ENCODE measurements at places on chromosomes 11 and 22.

GRCh38 chr11:44601471-44602370, 36.3 kb downstream of the CD82 start:
- DNase-seq: no peak

DNA sequence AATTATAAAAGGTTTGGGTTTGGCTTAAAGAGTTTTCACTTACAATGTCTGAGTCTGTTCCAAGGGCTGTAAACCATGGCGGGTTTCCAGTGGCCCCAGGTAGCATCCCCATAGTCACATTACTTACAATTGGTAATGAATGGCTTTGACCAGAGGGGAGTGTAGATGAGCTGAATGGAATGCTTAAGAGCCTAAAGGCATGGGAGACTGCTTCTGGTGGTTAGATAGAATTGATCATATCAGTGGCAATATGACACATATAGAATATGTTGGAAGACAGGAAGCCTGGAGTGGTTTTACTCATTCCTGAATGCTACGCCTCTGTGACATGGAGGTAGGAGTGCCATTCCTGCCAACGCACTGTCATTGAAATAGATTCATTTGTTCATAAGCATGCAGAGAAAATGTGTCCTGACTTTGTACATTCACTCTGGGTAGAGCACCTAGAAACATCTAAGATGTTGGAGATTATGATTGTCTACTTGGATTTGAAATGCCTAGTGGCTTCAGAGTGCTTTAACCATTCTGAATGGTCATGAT, 183.3 kb downstream of the BLID start:
- no peak for DNase-seq

GRCh38 chr11:3859373-3859881, 4.0 kb downstream of the STIM1 start:
- no peak for DNase-seq

GRCh38 chr11:35151241-35151640, 12.3 kb downstream of the CD44 start:
- DNase-seq: no peak

- no peak for DNase-seq
Measured at GRCh38 chr11:74019104-74019738, 10.3 kb upstream of the UCP3 start.

- no peak for DNase-seq
Measured at GRCh38 chr11:106156290-106156937, 79.0 kb downstream of the AASDHPPT start.

- DNase-seq: no peak
Measured at GRCh38 chr11:2975594-2975993, 16.5 kb downstream of the NAP1L4 start.

GRCh38 chr11:90913131-90913668, 690.4 kb upstream of the CHORDC1 start:
- no peak for DNase-seq

- no peak for DNase-seq
Measured at GRCh38 chr11:58647141-58647699, 24.8 kb downstream of the CNTF start.

DNA sequence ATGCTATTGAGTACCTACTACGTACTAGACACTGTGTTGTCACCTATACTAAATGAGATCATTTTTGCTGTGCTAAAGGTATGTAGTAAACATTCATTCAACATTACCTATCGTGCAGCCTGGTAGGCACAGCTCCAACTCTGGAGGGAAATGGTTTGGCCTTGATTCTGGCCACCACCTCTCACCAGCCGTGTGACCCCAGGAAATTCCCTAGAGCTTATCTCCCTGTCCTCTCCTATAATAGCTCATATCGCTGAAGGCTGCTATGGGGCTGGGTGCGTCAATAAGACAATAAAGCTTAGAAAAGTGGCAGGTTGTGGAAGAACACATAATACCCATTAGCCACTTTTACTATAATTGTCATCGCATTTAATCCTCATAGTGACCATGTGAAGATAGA, 107.5 kb downstream of the MYO18B start:
- no peak for DNase-seq

- no peak for DNase-seq
Measured at GRCh38 chr22:25475257-25476022, 89.0 kb upstream of the GRK3 start.

- no peak for DNase-seq
Measured at GRCh38 chr11:58024601-58025091, 965 bp downstream of the OR9Q1 start.

DNA sequence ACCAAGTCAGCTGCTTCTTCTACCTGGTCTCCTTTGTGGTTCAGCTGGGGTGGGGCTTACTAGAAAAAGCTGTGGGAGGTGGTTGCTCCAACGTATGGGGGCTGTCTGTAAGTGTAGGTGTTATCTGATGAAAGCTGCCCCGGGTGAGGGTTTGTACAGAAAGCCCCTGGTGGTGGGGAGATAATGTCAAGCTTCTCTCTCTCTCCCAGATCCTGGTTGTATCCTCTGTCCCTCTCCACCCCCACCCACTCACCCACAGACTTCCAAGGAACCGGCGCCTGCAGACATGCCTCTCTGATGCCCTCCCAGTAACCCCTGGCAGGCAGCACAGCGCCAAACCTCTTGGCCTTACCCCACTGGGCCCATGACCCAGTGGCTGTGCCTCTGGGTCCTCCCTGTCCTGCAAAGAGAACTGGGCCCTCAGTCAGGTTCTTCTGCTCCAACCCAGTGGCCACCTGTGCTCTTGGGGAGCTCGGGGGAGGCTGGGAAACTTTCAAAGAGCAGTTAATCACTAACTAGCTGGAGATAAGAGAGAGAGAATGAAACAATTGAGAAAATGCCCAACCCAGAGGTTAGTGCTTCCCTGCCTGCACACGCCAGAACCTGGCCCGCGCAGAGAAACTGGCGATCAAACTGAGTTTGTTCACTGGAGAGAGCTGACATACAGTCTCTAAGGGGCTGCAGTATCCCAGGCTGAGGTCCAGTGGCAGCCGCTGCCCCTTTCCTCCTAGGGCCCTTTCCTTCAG, 20.4 kb upstream of the EHF start:
- no peak for DNase-seq

DNA sequence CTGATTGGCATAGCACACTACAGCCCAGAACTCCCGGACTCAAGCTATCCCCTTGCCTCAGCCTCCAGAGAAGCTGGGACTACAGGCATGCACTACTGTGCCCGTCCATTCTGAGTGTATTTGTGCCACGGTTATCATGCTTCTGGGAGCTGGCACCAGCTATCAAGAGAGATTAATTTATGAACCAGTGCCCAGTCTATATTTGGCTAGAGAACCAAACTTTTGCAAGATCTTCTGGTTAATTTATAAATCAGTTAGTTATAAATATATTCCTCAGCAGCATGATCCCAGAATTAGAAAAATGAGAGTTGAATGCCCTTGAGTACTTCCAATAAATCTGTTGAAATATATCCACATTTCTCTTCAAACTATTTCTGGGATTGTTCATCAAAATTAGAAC, 67.5 kb upstream of the OR5AN1 start:
- no peak for DNase-seq

DNA sequence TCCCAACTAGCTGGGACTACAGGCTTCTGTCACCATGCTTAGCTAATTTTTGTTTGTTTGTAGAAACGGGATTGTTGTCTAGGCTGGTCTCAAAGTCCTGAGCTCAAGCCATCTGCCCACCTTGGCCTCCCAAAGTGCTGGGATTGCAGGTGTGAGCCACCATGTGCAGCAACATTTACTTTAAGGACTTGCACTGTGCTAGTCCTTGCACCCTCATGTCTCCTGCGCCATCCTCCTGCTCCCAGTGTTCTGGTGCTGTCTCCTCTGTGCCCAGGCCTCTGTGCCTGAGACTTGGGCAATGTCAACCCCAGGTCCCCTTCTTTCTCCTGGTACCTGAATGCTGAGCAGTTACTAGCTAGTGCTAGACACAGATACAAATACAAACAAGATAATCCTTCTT, 26.7 kb downstream of the WEE1 start:
- DNase-seq: no peak

DNA sequence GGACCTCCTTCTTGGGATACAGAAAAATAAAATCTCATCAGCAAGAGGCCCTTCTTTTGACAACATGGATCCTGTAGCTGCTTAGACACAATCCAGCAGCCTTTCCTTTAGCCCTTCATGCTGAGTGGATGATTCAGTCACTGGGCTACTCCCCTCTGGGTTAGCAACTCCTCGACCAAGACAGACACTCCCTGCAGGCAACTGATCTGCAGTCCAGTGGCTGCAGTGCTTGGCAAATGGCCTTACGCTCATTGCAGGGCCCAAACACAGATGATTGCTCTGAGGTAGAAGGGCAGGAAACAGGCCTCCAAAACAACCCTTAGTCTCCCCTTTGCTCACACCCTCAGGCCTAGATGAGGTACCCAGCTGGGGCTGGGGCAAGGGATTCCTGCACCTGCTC, 73.2 kb upstream of the OPCML start:
- DNase-seq: no peak

- DNase-seq: no peak
Measured at GRCh38 chr11:76143274-76143673, 63.0 kb downstream of the WNT11 start.

GRCh38 chr11:86703987-86704386, 31.6 kb upstream of the ME3 start:
- DNase-seq: no peak

- DNase-seq: no peak
Measured at GRCh38 chr11:10452211-10452767, 2.8 kb upstream of the AMPD3 start.

GRCh38 chr11:102846292-102846691, 2.9 kb upstream of the MMP3 start:
- no peak for DNase-seq

- DNase-seq: no peak
Measured at GRCh38 chr11:57199330-57199729, 17.6 kb downstream of the LRRC55 start.

DNA sequence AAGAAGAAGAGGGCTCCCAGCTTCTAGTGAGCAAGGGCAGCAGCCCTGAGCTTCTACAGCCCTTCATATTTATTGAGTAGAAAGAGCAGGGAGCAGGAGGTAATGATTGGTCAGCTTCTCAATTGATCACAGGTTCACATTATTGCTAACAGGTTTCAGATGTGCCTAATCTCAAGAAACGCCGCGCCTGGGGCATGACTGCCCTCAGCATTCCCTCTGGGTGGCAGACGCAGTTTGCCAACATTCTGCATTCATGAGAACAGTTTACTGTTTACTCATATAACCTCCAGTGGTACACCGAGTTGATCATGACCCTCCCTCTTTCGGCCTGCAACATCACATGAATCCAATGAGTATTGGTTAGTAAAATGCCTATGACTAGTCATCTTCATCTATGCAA, 4.7 kb upstream of the ZNF74 start:
- DNase-seq: no peak
